Muscle of leg (tissue), 16 donors: ENCODE measurements at places on chromosomes 7 and 10. TPM values are rescaled to one million over a fixed set of nuclear protein-coding genes. Genes with fewer than 3 reads are reported as not detected.

- no peak for DNase-seq
Measured at GRCh38 chr10:119283387-119283786, 76.0 kb downstream of the GRK5 start.

- no peak for DNase-seq
Measured at GRCh38 chr7:16411391-16411790, 9.9 kb downstream of the CRPPA start.

DNA sequence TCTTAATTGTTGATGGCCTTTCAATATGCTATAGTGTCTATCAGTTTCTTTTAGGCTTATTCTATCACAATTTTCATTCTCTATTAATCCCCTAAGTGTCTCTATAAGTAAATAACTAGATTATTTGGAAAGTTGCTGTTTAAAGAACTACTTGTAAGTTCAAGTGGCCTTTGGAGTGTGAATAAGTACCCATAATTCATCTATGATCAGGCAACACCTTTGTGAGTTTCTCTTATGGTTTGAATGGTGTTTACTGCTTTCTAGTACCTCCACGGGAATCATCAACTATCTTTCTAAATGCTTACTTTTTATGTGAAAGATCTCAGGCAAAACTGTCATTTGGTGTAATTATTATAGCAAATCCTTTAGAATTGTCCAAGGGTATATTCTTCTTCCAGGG, 166.7 kb downstream of the POU6F2 start:
- no peak for DNase-seq

DNA sequence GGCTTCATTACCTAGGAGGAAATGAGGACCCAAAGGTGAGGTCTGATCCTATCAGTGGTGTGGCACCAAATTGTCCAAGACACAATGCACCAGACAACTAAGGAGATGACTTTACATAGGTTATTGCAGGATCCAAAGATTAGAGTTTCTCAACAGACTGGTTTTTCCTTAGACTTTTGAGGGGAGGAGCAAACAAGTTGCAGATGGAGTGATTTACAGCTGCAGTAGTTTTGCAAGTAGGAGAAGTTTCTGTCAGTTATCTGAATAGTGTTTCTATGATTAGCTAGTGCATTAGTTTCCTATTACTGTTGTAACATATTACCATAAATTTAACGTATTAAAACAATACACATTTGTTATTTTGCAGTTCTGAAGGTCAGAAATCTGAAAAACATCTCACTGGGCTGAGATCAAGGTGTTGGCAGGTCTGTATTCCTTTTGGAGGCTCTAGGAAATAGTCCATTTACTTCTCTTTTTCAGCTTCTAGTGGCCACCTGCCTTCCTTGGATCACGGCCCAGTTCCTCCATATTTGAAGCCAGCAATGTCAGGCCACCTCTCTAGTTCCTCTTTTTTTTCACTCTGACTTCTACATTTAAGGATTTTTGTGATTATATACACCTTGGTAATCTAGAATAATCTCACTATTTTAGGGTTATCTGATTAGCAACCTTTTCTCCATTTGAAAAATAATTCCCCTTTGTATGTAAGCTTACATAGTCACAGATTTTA, 994.9 kb downstream of the REEP3 start:
- peak; percentile 16 for DNase-seq

DNA sequence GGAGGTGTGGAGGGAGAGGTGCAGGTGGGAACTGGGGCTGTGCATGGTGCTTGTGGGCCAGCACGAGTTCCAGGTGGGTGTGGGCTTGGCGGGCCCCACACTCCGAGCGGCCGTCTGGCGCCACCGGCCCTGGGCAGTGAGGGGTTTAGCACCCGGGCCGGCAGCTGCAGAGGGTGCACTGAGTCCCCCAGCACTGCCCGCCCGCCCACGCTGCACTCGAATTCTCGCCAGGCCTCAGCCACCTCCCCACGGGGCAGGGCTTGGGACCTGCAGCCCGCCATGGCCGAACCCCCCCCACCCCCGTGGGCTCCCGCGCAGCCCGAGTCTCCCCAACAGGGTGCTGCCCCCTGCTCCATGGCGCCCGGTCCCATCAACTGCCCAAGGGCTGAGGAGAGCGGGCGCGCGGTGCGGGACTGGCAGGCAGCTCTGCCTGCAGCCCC, 810.2 kb downstream of the PCDH15 start:
- no peak for DNase-seq

DNA sequence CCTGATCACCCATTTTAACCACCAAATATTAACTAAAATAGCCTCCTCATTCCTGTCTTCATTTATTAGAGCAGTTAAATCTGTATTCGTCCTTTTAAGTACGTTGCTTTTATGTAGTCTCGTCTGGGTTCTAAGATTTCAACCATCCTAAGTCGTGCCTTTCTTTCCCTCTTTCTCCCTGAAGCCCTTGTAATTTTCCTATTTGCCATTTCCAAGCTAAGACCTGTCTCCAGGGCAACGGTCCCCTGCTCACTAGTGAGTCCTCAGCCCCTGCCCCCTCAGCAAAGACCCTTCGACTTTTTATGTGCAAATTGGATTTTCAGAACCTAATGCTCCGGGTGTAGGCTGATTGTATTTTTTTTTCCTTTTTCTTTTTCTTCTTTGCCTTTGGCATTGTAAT, 16.1 kb upstream of the MEST start:
- no peak for DNase-seq

DNA sequence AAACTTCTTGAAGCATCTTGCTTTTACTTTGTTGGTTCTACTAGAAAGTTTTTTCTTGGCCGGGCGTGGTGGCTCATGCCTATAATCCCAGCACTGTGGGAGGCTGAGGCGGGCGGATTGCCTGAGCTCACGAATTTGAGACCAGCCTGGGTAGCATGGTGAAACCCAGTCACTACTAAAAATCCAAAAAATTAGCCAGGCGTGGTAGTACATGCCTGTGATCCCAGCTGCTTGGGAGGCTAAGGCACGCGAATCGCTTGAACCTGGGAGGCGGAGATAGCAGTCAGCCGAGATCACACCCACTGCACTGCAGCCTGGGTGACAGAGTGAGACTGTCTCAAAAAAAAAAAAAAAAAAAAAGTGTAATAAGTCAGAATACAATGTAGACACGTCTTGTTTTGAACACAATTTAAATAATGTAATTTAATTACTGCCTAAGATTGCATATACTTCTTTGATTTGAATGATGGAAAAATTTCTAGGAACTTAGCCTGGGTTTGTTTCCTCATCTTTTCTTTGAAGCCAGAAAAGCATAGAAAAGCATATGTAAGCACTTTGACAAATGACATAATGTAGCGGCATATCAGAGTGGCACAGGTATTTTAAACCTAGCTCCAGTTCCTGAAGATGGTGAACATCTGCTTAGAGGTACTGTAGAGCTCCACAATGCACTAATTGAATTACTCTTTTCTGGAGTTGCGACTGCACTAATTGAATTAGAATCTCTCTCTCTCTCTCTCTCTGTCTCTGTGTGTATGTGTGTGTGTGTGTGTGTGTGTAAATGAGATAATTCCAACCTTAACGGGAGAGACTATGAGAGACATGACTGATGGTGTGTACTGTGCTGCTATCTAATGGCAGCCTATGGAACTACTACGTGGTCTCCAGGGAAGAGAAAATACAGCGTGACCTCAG, 87.8 kb downstream of the BTRC start:
- peak; percentile 75 for DNase-seq

GRCh38 chr10:15188603-15189002, 20.1 kb upstream of the NMT2 start:
- no peak for DNase-seq

- no peak for DNase-seq
Measured at GRCh38 chr10:14712991-14713424, 61.7 kb downstream of the FAM107B start.

DNA sequence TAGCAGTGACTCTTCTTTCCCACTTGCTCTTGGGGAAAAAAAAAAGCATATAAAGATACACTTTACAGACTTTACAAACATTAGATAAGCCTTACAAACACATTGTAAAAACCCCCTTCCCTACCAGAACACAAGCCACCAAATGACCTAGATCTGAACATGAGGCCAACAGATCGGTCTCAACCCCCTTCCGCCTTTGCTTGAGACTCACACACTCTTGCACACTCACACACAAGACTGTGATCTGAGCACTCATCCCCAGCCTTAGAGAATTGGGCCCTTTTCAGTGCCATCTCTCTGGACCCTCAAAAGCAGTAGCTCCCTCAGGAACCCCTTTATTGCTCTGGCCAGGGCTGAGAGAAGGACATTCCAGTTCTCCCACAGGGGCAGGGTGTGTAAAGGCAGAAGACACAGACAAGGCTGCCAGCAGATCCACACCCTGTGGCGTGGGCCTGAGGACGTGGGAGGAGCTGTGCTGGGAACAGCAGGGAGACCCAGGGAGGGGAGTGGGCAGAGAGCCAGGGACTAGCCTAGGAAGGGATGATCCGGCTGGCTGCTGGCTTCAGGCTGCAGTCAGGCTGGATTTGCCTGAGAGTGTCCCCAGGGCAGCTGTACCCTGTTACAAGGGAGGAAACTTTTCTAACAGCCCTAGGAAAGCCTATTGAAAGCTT, 206.7 kb downstream of the KIAA1217 start:
- peak; percentile 93 for DNase-seq

DNA sequence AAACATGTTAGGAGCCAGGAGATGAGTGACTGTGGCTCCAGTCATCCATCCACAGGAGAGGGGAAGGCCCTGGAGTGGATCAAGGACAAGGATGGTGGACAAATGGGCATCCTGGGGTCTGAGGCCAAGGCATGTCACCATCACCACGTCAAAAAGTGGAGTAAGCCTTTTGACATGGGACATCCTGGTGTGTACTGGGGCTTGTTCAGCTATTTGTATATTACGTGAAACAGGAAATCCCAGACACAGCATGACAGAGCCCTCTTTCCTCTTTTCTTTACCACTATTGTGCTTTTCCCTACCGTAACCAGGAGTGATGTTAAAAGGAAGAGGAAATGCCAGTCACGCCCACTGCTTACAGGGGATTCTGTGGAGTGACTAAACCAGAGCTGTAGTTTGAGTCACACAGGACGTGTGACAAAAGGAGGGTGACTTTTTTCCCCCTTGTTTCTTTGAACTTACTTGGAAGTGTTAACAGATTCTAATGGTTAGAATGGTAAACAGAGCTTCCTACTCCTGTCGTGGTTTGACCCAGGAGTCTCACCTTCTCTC, 15.4 kb downstream of the ACSL5 start:
- DNase-seq = peak; percentile 62

DNA sequence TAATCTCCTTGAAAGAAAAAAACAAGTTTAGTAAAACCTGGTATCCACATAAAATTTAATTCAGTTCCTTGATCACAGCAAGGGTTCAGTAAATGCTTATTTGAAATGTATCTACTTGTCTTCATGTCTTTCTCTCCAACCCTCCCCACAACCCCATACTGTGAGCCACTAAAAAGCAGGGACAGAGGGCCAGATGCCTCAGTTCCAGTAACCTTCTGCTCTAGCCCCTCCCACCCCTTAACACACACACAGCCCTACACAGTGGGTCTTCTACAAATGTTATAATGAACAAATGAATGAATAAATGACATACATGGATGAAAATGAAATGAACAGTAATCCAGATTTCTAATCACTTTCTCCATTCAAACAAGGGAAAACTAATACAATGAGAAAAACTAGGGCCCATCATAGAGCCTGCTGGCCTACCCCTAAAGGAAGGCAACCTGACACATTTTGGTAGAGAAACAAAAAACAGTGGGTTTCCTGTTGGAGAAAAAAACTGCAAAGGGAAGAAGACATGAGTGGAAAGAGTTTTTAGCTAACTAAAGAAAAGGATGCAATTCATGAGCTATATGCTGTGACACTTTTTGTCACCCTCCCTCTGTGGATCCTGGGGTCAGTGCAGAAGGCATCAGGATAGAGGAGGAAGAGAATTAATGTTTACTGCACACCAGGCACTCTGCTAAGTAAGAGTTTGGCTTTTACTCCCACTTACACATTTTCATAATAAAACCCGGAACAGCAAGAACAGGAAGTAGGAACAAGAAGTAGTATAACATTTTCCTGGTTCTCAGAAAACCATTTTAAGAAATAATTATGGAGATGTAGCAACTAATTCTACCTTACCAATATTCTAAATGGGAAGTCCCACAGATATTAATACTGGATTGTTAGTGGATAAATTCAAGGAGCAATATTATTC, 38.1 kb downstream of the ELMO1 start:
- DNase-seq = peak; percentile 30

- no peak for DNase-seq
Measured at GRCh38 chr10:127440371-127440770, 108.7 kb upstream of the NPS start.

- no peak for DNase-seq
Measured at GRCh38 chr10:1114315-1114714, 58.1 kb downstream of the WDR37 start.

GRCh38 chr7:158343526-158343925, 244.1 kb downstream of the PTPRN2 start:
- no peak for DNase-seq

DNA sequence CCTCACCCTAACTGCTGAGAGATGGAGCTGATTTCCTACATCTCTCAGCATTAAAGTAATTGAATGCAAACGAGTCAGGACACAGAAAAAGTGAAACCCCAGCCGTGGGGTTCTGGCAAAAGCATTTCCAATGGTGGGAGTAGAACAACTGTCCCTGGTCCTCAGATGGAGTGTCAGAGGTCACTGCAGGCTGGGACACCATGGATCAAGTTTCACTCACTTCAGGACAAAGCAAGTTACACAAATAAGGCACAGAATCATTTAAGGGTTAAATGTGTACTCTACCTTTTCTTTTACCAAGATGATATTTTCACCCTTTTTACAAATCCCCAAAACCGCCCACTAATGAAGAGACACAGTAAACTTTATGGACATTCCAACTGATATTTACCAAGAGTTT, 607.8 kb downstream of the PARD3 start:
- DNase-seq = no peak

DNA sequence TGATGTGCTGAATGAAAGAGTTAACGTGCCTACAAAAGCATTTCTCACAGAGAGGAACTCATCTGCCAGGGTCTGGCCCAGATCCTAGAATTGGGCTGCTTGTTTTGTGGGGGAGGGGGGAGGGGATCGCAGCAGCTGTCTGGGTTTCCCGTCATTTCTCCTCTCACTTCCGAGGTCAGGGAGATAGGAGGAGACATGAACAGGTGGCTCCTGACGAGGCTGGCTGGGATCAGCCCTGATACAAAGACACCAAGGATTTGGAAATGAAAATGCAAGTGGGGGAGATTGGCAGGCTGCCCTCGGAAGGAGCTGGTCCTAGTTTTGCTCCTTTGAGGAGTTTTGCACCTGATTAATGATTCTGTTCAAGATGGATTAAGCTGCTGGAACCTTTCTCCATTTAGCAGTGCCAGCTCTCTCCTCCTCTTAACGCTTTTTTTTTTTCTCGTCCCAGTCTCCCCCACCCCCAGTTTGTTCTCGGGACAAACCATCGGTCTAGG, 86.8 kb upstream of the KMT2C start:
- DNase-seq = peak; percentile 88

Gene TAS2R40
- polyA plus RNA-seq = not detected

Gene SLC39A12
- not detected for polyA plus RNA-seq

Gene KAT6B
- 19.0 TPM for polyA plus RNA-seq

Gene SPDYE2B
- polyA plus RNA-seq = 0.91 TPM
